ENCODE measurements at places on chromosomes 6 and 20.

DNA sequence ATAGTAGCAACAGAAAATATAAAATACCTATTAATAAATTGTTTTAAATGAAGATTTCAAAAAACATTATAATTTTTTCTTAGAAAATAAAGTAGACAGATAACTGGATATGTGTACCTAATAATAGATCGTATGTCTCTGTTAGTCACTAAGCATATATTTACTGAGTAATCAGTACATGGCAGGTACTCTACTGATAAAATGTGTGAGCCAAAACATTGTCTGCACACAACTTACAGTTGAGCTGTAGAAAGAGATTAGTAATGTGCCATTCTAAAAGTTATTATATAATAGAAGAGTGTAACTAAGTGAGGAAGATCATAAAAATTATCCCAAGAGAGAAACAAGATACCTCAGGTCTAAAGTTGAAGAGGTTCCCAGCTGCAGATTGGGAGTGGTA, 929.9 kb upstream of the EPHA7 start:
- no peak for DNase-seq

GRCh38 chr6:131082335-131082734, 19.3 kb upstream of the EPB41L2 start:
- no peak for DNase-seq

GRCh38 chr20:8212286-8212685, 80.2 kb downstream of the PLCB1 start:
- DNase-seq: no peak

DNA sequence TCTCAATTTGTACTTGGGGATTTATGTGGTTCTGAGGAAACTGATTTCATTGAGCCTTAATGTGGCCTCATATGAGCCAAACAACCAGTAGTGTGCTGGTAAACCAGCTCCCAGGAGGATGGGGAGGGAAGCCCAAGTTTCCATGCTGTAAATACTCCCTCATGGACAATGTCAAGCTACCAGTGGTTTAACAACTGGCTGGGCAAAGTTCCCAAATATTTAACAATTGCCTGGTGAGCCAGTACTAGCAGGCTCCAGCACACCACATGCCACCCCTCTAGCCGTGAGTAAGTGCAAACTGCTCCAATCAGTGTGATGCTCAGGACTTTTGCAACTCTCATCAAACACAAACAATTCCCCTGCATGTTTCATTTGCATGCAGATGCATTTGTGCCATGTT, 19.2 kb upstream of the CDKN1A start:
- DNase-seq: no peak

GRCh38 chr6:37822851-37823682, 3.5 kb downstream of the ZFAND3 start:
- no peak for DNase-seq
